ENCODE measurements at places on chromosomes 1 and 21.

GRCh38 chr21:29025328-29025713 is 853 bp downstream of the USP16 start:
- H3K27me3 ChIP-seq, result no peaks in the 10 kb centered on the region
- H3K4me3 ChIP-seq, result peak overlapping the region; percentile 82
- peaks cover 20% of the 10 kb centered on the region for H3K36me3 ChIP-seq
- no peak for DNase-seq
- peaks cover 33% of the 10 kb centered on the region for H3K4me1 ChIP-seq

- H3K36me3 ChIP-seq, result no peaks in the 10 kb centered on the region
- H3K4me1 ChIP-seq, result no peaks in the 10 kb centered on the region
- H3K4me3 ChIP-seq, result no peak overlapping the region
Measured at GRCh38 chr1:53122961-53123413, 19.5 kb downstream of the SLC1A7 start.

DNA sequence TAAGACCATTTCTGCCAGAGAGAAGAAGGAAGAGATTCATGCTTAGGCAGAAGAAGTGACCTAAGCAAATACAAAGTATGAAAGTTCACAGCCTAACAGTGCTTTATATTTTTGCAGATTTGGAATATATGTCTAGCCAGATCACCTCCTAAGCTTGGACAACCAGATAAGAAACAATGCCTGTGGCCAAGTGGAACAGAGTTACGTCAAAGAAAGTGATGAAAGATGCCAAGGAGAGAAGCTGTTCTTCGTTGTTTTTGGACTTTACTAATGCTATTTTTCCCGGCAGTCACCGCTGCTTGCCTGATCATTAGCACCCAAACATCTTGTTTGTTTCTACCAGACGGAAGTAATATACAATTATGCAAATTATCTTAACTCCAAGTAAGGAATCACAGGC is 489.2 kb upstream of the C1orf87 start:
- no peak for DNase-seq
- H3K4me3 ChIP-seq, result no peak overlapping the region
- no peaks in the 10 kb centered on the region for H3K27me3 ChIP-seq
- no peak overlapping the region for H3K27ac ChIP-seq
- H3K36me3 ChIP-seq, result no peaks in the 10 kb centered on the region

GRCh38 chr1:178311164-178311563 is 185.6 kb downstream of the CLEC20A start:
- no peaks in the 10 kb centered on the region for H3K27me3 ChIP-seq
- no peak for DNase-seq
- no peak overlapping the region for H3K27ac ChIP-seq
- H3K36me3 ChIP-seq, result no peaks in the 10 kb centered on the region
- no peaks in the 10 kb centered on the region for H3K4me1 ChIP-seq

DNA sequence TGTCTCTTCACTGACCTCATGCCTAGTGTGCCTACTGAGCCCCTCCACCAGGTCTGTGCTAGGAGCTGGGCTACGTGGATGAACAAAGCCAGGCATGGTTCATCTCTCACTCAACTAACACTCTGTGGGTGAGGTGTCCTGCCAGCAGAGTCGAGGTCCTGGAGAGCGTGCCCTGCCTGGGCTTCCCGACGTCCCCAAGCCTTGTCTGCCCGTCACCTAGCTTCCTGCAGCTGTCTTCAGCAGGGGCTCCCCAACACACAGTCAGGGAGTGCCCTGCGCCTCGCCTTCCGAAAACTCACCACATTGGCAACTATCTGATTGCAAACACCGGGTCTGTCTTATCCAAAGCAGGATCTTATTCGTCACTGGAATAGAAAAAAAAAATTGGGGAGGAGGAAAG is 167.5 kb upstream of the ZC3H12A start:
- DNase-seq, result no peak
- H3K4me1 ChIP-seq, result no peaks in the 10 kb centered on the region

- no peaks in the 10 kb centered on the region for H3K36me3 ChIP-seq
- DNase-seq, result no peak
- no peak overlapping the region for H3K4me3 ChIP-seq
- H3K4me1 ChIP-seq, result no peaks in the 10 kb centered on the region
Measured at GRCh38 chr1:88544195-88544594, 139.9 kb upstream of the PKN2 start.

- no peaks in the 10 kb centered on the region for H3K27me3 ChIP-seq
- H3K27ac ChIP-seq, result no peak overlapping the region
- peaks cover 19% of the 10 kb centered on the region for H3K36me3 ChIP-seq
- DNase-seq, result no peak
- H3K4me1 ChIP-seq, result peaks cover 10% of the 10 kb centered on the region
Measured at GRCh38 chr1:226629210-226629895, 80.8 kb downstream of the STUM start.

DNA sequence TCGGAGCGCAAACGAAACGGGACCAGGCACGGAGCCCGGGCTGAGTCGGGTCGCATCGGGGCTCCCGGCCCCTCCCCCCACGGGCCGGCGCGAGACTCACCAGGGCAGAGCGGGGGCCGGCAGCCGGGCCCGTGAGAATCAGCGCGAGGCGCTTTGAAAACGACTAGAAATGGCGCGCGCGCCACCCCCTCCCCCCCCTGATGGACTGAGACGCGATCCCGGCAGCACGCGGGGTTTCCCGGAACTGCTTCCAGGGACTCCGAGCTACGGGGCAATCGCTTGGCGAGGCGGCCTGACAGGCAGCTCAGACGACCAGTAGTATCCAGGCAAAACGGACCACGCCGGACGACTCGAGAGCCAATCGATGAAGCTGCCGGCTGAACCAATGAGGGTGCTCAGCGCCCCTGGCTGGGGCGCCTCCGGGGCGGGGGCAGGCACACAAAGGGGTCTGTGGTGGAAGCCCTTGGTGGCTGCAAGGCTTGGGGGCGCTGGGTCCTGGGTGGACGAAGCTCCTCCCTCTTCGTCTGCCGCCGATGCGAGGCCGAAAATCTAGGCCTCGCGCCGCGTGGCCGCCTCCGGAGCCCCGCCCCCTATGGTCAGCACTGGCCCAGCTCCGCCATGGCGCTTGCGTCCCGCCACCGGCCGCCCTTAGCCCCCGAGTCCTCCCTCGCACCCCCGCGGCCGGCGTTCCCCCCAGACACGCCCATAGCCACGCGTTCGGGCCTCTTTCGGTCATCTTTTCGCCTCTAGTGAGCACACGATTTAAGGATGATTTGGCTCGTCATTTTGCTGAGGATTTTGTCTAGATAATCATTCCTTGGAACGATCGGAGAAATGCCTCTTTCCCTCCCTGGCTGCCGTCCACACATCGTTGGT is at the start of gene HNRNPR:
HNRNPR (minus strand) TSS at position 174 of the 876 bp plus-strand sequence. CDS start 3,276 bp downstream, outside the sequence.
- peak; percentile 100 for DNase-seq
- H3K4me1 ChIP-seq, result peaks cover 40% of the 10 kb centered on the region
- H3K27ac ChIP-seq, result peak within 1 kb of the TSS; percentile 98
- H3K27me3 ChIP-seq, result no peaks in the 10 kb centered on the region

DNA sequence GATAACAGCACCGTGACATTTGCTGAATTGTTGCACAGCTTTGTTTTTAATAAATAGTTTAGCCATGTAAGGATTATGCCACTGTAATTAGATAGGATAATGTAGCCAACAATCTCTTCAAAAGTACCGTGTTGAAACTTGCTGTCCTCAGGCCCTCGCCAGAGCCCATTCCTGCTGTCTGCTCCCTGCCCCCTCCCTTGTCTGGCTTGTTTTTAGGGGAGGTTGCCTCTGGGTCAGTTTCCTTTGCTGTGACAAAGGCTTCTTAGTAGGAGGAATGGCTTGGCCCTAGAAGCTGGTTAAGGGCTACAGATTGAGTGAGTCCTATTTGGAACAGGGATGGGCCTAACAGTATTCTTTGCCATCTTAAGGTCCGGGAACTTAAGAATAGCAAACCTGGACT is 107.9 kb downstream of the LMO4 start:
- H3K4me1 ChIP-seq, result no peaks in the 10 kb centered on the region
- no peaks in the 10 kb centered on the region for H3K27me3 ChIP-seq
- H3K36me3 ChIP-seq, result no peaks in the 10 kb centered on the region
- no peak overlapping the region for H3K4me3 ChIP-seq

Measured in DND-41 (cell line).